ENCODE measurements at places on chromosomes 2 and 18.

- DNase-seq: no peak
Measured at GRCh38 chr2:2703762-2704427, 372.8 kb upstream of the MYT1L start.

DNA sequence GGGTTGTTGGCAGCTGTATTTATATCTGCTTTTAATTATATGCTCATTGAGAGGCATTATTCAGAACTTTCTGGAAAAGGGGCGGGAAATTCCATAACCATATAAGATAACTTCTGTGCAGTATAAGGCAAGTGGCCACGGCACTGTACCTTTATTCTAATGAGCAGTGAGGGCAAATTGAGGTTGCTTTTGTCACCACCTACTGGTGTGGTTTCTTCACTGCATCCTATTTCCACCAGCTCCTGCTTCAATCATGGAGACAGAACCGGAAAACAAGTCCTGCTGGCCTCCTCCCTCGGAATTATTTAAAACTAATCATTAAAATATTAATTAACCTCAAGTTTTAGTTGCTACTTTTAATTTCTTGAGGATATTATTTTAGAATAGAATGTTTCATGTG, 759.4 kb downstream of the CBLN2 start:
- DNase-seq: no peak

DNA sequence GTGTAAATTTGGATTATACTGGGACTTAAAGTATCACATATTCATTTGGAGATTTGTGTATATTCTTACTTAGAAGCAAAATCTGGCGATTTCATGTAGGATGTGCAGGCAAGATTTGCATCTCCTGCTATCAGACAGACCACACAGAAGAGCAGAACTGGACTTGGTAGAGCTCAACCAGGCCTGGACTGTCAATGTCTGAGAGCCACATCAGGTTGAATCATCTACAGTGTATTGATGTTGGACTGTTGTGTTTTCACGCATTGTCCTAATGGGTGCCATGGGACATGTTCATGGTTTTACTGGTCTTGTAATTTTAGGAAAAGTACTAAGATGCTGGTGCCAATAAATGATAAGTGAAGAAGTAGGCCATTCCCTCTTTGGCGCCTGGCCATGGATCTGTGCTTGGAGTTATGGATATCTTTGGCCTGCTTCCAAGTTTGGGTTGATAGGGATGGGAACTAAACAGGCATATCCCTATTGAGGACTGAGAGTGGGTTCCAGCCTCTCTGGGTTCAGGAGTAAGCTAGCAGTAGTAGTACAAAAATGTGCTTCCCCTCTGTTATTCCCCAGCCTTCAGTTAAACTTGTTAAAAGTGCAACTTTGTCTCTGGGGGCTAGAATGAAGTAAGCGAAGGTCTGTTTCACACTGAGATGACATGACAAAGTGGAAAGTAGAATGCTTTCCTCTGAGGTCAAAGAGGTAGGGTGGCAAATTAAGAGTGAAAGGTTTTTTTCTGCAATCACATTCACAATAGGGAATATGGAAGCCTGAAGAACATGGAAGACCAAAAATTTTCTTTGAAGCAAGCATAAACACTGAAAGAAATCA, 49.2 kb upstream of the NEMP2 start:
- DNase-seq: no peak

GRCh38 chr2:143083636-143084035, 45.6 kb upstream of the ARHGAP15 start:
- DNase-seq: no peak

DNA sequence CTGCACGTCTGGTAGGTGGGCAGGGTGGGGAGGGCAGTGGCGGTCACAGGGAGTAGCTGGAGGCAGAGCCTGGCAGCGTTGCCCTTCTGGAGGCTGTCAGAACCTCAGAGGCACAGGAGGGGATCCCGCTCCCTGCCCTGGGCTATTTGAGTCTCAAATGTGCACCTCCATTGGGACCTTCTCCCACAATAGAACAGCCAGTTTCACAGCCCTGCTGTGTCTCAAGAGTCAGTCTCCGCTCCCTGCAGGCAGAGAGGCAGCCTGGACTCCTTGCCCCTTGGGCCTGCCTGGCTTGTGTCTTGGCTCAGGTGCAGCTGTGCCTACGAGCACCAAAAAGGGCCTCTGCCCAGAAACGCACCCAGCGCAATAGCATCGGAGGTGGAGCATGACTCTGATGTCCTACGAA, 57.4 kb downstream of the FAM168B start:
- DNase-seq: no peak

DNA sequence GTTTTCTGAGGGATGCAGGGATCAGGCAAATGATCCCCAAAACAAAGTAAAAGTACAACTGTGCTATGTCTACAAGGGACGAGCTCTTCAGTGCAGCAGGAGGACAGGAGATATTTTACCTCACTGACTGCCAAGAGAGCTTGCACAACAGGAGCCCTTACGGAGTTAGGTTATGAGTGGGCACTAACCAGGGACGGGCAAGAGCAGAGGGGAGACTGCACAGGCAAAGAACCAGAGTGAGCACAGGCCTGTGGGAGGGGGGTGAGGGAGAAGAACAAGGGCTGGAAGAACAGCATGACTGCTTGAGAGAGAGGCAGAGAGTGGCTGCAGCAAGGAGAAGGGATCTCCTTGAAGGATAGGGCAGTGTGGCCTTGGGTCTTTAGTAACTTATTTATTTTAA, 101.1 kb upstream of the PID1 start:
- no peak for DNase-seq

DNA sequence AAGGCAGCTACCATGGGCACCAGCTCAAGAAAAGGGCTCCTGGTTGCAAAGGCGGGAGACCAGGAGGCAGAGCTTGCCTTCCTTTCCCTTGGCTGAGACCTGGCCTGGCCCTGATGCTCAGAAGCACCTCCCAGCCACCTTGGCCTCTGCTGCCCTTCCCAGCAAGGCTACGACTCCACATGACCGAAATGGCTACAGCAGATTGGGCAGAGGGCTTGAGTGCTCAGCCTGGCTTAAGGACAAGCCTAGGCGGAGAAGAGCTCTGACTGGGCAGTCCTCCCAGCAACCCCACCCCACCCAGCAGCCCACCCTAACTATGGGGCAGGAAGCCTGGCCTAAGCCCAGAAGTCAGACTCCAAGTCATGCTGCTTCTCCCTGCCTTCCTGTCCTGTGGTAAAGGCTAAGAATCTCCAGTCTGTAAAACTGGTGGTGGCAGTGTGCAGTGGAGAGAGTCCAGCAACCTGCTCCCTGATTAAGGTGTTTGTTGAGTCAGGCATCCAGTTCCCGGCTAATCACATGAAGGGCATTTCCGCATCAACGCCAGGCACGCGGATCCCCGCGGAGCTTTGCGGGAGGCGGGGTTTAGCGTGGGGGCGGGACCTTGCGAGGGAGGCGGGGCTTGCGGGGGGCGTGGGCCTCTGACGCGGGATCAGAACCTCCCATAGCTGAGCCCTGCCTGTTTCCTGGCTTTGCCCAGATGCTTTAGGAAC, 256.0 kb downstream of the BCL11A start:
- no peak for DNase-seq

GRCh38 chr2:62928015-62928414, 122.6 kb upstream of the OTX1 start:
- DNase-seq: no peak

GRCh38 chr18:76844742-76845477, 22.6 kb downstream of the ZNF236 start:
- no peak for DNase-seq

DNA sequence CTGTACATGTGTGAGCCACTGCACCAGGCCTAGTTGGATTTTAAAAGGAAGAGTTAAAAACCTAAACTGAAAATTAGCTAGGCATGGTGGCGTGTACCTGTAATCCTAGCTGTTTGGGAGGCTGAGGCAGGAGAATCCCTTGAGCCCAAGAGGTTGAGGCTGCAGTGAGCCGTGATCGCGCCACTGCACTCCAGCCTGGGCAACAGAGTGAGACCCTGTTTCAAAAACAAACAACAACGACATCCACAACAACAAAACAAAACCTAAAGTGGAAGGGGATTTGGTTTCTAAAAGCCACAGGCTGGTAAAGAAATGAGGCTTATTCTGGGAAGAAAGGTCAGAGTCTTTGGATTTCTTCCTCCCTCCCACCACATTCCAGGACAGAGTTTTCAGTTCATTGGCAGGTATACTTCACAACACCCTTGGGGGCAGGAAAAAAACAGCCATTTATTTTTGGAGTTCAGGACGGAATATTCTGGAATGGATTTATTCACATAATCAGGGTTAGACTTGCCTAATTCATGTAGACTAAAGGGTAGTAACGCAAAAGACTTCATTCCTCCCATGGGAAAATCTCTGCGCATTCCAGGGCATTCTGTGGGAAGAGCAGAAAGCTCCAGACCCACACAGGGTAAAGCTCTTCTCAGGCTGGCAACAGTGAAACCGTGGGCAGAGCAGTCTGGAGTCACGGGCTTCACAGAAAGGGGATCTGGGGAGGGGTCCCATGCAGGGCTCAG, 34.9 kb downstream of the TEX44 start:
- no peak for DNase-seq

- no peak for DNase-seq
Measured at GRCh38 chr2:16073471-16073870, 133.1 kb downstream of the MYCN start.

DNA sequence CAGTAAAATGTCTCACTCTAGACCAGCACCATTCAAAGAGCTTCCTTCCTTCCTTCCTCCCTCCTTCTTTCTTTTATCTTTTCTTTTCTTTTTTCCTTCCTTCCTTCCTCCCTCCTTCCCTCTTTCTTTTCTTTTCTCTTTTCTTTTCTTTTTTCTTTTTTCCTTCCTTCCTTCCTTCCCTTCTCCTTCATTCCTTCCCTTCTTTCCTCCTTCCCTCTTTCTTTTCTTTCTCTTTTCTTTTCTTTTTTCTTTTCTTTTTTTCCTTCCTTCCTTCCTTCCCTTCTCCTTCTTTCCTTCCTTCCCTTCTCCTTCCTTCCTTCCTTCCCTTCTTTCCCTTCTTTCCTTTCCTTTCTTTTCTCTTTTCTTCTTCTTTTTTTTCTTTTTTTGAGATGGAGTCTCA, 985.1 kb downstream of the DSC3 start:
- DNase-seq: no peak

DNA sequence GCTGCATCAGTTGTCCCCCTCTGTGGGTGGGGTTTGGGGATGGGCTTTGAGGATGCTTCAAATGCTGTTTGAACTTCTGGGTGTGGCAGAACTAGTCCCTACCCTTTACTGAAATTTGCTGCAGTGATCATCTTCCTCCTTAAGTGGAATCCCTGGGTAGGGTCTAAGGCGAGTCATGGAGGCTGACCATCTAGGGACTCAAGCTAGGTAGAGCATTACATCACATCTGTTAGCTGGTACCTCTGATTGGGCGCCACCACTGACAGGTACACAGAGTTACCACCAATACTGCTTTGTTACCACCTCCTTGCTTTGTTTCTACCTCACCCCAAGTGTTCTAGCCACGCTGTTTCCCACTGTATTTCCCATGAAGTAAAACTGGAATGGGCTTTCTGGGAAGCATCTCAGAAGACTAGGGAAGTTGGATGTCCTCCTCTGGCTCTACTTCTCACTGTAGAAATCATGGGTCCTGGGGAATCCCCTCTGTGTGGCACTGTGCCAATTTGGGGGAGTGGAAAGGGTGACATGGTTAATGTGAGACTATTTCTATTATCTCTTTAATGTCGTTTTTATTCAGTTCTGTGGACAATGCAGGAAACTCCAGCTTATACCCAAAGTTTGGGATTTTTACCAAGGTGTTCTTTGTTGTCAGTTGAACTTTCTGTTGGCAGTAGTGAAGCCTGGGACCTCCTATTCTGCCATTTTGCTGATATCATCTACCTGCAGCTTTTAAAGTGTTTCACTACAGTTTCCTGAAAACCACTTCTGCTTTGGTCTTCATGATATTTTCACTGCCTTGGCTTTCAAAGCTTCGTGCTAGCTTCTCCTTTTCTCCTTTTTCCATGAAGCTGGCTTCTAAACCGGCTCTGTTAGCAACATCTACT, 14.5 kb upstream of the SULT1C4 start:
- no peak for DNase-seq

GRCh38 chr2:137968477-137969417, 4.5 kb downstream of the HNMT start:
- no peak for DNase-seq

- no peak for DNase-seq
Measured at GRCh38 chr2:81583311-81584108, 1279.0 kb upstream of the LRRTM1 start.
